Stimulated activated naive CD4-positive, alpha-beta T cell treated with Interleukin-2 at 50 U/mL for 16 hours (primary cell): ENCODE measurements at places on chromosomes 5 and 9.

GRCh38 chr5:141623186-141623585, 4.4 kb upstream of the DIAPH1 start:
- DNase-seq = no peak

DNA sequence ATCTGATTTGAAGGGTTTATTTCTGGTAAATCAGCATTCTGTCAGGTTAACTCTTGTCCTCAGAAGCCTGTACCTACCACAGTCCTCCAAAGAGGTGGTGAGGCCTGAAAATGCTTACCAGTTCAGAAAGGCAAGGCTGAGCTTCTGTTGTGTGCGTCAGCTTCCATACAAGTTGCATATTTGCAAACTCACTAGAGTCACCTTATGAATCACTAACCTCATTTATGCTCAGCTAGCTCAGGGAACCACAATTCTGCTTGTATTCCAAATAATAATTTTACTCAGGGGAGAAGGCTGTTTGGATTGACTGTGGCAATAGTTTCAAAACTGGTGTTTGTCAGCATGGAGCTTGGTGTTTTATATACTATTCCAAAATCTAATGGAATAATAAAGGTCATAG, 355.1 kb upstream of the RFX3 start:
- DNase-seq = no peak

DNA sequence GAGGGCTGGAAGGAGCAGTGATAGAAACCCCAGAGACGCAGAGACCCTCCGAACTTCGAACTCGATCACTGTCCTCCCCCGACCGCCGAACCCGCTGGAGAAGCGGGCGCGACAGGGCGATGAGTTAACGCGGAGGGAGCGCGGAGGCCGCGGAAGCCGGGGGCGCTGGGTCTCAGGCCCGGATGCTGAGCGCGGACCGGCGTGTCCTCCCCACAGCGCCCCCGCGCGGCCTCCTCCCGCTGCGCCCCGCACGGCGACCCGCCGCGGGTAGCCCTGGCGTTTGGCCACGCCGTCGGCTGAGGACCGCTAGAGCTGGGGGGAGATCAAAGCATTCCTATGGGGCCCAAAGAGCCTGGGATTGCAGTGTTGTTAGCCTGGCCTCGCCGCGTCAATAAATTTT, 7.7 kb upstream of the DMRT2 start:
- DNase-seq = no peak

DNA sequence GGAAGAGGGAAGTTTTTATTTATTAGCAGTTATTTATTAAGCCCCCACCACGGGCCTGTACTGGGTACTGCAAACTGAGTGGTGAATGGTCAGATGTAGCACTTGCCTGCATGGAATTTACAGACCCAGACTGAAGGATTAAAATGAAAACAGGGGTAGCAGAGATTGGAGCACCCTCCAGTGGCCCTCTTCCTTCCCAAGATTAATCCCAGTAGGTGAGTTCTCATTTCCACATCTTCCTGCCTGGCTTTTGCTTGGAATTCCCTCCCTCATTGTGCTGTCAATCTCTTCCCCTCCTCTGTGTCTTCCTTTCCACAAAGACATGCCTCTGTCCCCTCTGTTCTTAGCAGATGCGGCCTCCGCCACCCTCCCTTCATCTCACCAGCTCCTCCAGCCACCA, 39.2 kb downstream of the MVB12B start:
- no peak for DNase-seq

- no peak for DNase-seq
Observed at GRCh38 chr5:75373862-75374261, 36.8 kb downstream of the HMGCR start.

DNA sequence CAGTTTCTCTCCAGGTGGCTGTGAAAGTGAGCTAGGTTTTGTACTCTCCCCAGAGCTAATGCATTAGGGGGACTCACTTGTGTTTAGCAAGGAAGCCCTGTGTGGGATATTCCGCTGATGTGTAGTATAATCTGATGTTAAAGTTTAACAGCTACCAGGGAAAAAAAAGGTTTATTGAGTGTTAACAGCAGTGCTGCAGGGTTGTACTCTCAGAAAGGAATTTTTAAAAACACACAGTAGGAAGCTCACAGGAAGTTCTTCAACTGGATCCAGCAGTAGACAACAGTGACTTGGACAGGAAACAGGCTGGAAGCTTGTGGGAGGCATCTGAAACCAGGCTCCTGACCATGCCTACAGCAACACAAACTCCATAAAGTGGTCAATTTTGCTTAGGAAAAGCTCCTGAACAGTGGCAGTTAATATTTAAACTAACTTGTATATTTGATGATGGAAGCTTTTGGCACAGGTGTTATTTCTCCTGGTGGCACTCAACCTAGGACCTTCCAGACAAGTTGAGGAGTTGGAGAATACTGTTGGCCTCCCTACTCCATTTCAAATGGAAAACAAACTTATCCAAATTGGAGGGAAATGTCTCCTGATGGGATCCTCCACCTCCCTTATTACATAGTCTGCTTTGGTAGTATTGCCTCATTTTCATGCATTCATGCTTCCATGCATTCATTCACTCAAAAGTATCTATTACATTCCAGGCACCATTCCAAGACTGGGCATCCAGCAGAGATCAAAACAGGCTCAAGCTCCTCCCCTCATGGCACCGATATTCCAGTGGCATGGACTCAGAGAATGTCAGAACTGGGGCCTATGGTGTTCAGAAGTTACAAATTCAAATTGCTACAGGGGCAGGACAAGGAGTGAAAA, 54.7 kb downstream of the FOXD1 start:
- DNase-seq = no peak

GRCh38 chr5:148020257-148020988, 43.4 kb upstream of the SPINK5 start:
- no peak for DNase-seq
